ENCODE measurements at places on chromosomes 6 and 20. TPM values are rescaled to one million over a fixed set of nuclear protein-coding genes. Genes with fewer than 3 reads are reported as not detected.

GRCh38 chr6:111844376-111844775, 28.9 kb downstream of the FYN start:
- no peak for DNase-seq

DNA sequence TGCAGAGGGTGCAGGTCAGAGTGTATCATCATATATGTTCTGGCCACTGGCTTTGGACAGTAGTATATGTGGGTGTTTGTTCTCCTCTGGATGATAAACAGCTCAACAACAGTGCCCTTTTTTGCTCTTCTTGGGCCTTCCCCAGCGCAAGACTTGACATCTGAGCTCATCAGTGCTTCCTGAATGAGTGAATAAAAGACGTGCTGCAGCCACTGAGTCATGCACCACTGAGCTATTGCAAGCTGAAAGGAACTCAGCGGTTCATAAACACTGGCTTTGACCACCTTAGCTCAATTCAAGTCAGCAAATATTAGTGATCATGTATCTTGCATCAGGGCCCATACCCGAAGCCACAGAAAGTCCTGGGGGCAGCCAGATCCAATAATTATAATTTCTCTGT, 105.3 kb upstream of the KCNG1 start:
- no peak for DNase-seq

GRCh38 chr6:108113557-108114519, 39.3 kb upstream of the OSTM1 start:
- no peak for DNase-seq

GRCh38 chr6:147366290-147366689, 142.2 kb upstream of the SAMD5 start:
- DNase-seq, result no peak

Gene PLEKHG1
- 69.3 TPM for total RNA-seq

Data from mesothelial cell of epicardium (in vitro differentiated cells).